ENCODE measurements at places on chromosomes 7 and 10. TPM values are rescaled to one million over a fixed set of nuclear protein-coding genes. Genes with fewer than 3 reads are reported as not detected.

DNA sequence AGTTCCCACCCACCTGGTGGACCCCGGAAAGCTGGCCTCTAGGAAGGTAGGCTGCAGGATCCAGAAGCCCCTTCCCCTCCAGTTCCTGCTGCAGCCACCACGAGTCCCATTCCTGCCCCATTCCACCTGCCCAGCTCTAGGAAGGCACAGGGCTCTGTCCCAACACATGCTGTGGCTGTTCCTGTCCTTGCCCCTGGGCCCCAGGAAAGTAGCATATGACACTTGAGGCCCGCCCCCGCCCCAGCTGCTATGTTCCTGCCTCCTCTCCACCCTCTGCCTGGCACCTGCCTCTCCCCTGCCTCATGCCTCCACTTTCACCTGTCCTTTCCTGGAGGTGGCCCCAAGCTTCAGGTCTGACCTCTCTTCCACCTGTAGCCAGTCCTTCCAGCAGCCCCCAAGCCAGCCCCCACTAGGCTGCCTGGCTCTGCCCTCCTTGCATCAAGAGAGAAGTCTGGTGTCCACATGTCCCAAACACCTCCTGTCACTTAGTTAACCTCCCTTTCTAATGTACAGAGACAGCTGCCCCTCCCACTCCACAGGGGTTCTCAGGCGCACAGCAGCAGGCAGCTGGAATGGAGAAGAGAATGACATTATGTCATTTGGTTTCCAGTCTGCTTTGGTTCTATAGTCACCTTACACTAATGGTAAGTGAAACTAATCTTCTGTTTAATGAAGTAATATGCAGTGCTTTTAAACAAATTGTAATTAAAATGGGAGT lies 22.7 kb downstream of the YKT6 start:
- no peaks in the 10 kb centered on the region for H3K4me1 ChIP-seq
- DNase-seq = no peak
- no peak overlapping the region for H3K27ac ChIP-seq
- no peaks in the 10 kb centered on the region for H3K36me3 ChIP-seq

SLC39A12 gene
- total RNA-seq = not detected

DNA sequence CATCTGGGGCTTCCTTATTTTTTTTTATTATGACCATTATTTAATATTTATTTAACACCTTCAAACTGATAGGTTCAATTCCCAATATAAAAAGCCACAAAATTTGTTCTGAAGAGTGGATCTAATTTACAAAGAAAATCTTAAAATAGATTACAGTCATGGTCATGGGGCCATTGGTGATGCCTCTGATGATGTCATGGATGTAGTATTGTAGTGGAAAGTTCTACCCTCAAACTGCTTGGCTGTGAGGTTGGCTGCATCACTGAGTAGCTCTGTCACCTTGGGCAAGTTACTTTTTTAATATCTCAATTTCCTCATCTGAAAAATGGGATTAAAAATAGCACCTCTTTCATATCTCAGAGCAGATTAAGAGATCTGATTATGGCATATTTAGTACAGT lies 128.5 kb downstream of the DKK1 start:
- no peak overlapping the region for H3K4me3 ChIP-seq
- DNase-seq = no peak
- H3K27me3 ChIP-seq = no peaks in the 10 kb centered on the region

DNA sequence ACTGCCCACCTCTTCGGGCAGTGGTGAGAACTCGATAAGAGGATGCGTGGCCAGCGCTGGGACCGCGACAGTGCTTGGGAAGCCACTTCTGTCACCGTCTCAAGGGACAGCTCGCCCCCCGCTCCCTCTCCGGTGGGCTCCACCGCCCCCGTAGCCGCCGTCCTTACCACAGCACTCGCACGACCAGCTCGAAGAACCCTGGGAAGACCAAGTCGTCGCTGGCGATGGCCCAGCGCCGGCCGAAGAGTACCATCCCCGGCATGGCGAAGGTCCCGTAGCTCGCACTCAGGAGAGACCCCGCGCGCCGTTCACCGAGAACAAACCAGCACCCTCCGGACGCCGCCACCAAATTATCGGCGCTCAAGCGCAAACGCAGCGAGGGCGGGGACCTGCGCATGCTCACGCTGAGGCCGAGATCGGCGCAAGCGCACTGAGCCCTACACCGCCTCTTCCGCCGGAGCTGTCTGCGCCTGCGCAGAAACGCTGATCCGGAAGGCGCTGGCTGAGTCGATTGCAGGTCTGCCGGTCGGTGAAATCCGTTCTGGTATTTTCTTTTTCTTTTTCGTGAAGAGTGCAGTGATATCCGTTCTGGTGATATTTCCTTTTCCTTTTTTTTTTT lies at the start of gene DAGLB:
Gene DAGLB, minus strand, starts transcription at position 374 of the 619 bp plus-strand sequence. Its CDS starts 112 bp downstream, at position 262.
- H3K27me3 ChIP-seq = no peaks in the 10 kb centered on the region
- peak within 1 kb of the TSS; percentile 96 for H3K27ac ChIP-seq
- H3K4me1 ChIP-seq = peaks cover 40% of the 10 kb centered on the region
- peak within 1 kb of the TSS; percentile 93 for H3K4me3 ChIP-seq
- H3K36me3 ChIP-seq = peaks cover 12% of the 10 kb centered on the region

- H3K27me3 ChIP-seq = no peaks in the 10 kb centered on the region
- no peak overlapping the region for H3K27ac ChIP-seq
- no peak for DNase-seq
- H3K4me3 ChIP-seq = no peak overlapping the region
- peaks cover 28% of the 10 kb centered on the region for H3K4me1 ChIP-seq
Measured at GRCh38 chr10:24848195-24848594, 104.2 kb downstream of the PRTFDC1 start.

COL1A2 gene
- total RNA-seq = not detected

GRCh38 chr7:134891696-134892678 lies 94.3 kb upstream of the AGBL3 start:
- no peak for DNase-seq
- no peaks in the 10 kb centered on the region for H3K36me3 ChIP-seq
- H3K27me3 ChIP-seq = no peaks in the 10 kb centered on the region
